ENCODE measurements at places on chromosomes 12 and 14. TPM values are rescaled to one million over a fixed set of nuclear protein-coding genes. Genes with fewer than 3 reads are reported as not detected.

Gene FOXN4
- polyA plus RNA-seq = not detected

Gene AICDA
- polyA plus RNA-seq = not detected

Gene FLRT2
- polyA plus RNA-seq = 2.2 TPM

Gene DAO
- polyA plus RNA-seq = not detected

Gene ENDOU
- 0.45 TPM for polyA plus RNA-seq

Gene ACSS3
- 11.7 TPM for polyA plus RNA-seq

Gene DNAI7
- 0.32 TPM for polyA plus RNA-seq
